Stimulated activated CD8-positive, alpha-beta memory T cell treated with anti-CD3 and anti-CD28 coated beads, Interleukin-7, amount 100 ng/mL, for 24 hours (primary cell): ENCODE measurements at places on chromosomes 7 and 10.
A peak's percentile ranks its signal among the peaks of the same experiment; 100 is the strongest.

- no peak for DNase-seq
Measured at GRCh38 chr10:23864631-23865147, 344.2 kb upstream of the KIAA1217 start.

DNA sequence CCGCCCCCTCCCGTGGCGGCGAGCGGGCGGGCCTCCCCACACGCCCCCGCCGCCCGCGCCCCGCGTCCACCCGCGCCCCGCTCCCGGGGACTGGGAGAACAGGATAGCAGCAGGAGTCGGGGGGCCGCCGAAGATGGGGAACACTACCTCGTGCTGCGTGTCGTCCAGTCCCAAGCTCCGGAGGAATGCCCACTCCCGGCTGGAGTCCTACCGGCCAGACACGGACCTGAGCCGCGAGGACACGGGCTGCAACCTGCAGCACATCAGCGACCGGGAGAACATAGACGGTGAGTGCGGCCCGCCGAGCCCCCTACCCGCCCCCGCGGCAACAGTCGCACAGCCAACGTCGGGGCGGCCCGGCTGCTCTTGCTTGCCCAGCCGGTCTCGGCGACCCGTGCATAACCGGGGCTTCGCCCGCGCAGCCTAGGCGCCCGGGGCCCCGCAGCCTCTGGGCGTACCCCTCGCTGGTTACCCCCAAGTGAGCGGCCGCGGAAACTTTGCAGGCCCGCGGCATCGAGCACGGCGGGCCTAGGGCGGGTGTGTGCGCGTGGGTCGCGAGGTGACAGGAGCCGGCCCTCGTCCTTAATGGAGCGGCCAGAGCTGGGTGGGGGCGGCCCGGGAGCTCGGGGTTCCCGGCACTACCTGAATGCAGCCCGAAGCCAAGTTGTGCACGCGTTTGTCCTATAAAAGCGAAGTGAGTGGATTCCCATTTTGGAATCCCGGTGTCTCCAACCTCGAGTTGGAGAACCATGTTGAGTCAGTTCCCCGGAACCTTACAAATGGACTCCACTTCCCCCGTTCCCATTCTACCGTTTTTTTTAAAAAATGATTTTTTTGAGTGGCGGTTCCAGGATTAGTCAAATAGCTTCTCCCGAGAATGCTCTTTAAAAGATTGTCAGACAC is 863 bp downstream of the CCNY start:
- no peak for DNase-seq

- DNase-seq = no peak
Measured at GRCh38 chr7:16589881-16590280, 55.7 kb downstream of the ANKMY2 start.

- DNase-seq = no peak
Measured at GRCh38 chr10:722281-723060, 33.0 kb upstream of the DIP2C start.

DNA sequence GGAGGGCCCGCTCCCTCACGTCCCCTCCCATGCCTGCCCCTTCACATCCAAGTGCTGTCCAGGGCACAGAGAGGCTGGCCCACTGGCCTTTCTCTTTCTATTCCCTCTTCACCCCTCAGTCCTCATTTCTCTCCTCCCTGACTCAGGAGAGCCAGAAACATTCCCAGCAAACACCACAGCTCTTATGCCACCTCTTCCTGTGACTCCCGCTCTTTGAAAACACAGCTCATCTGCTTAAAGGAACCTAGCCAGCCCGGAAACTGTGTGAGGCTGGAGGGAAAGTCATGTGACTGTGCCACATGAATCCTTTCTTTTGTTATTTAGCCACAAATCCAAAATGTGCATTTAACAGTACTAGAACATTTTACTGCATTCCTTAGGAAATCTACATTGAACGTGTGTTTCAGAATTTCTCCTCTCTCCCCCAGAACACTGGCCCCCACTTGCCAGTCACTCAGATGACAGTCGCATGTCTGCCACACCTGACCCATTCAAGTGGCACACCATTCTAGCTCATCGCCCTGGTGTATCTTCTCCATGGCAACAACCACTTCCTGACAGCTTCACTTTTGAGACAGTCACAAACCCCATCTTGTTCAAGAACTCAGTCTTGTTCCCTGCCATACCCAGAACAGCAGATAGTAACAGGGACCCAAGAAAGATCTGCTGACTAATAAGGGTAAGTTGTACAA is 42.8 kb downstream of the GRB10 start:
- DNase-seq = peak; percentile 5

GRCh38 chr10:130963786-130964522 is 347.6 kb downstream of the TCERG1L start:
- no peak for DNase-seq

DNA sequence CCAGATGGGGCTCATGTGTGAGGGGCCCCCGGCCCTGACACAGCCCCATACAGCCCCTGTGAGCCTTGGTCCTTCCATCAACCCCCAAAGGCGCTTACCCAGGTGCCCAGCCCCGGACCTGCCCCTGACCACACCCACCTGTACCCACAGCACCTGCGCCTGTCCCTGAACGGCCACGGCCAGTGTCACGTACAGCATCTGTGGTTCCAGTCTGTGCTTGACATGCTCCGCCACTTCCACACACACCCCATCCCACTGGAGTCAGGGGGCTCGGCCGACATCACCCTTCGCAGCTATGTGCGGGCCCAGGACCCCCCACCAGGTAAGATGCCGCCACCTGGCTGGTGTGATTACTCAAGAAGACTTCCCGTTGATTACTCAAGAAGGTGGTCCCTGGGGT is 33.5 kb downstream of the SH2B2 start:
- no peak for DNase-seq

DNA sequence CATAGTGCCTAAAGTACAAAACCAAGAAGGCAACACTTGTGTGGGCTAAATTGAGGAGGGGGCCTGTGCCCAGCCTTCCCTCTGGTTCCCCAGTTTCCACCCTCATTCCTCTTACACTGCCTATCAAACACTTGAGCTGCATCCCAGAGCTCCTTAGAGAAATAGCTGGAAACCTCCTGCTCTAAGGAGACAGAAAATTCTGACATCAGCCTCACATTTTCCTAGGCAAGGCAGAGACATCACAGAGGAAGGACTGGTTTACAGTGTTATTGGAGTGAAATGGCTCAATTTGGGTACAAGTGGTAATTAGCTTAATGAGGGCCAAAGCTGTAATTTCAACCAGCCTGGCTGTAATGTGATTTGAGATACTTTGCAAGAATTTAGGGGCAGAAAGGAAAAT is 192.3 kb upstream of the AOAH start:
- DNase-seq = no peak

DNA sequence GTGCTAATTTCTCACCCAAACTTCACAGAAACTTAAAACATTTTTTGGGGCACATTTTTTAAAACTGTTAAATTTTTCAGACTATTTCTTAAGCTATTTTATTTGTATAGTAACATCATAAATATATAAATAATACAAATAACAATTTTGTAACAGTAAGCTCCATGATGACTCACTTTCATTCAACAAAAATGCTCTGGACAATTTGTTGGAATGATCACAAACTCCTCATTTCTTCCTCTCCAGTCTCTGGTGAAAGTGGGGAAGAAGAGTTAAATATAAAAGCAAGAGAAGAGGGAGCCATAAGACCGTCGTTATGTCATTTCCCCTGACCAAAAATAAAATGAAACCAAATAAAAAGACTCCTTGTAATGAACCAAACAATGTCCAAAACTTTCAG is 162.4 kb downstream of the AGMO start:
- no peak for DNase-seq

GRCh38 chr10:5092848-5093790 is 1.1 kb upstream of the AKR1C3 start:
- DNase-seq = no peak

- DNase-seq = peak; percentile 53
Measured at GRCh38 chr7:141012044-141012685, 2.6 kb downstream of the MRPS33 start.

GRCh38 chr10:42781893-42782445 is 626 bp upstream of the BMS1 start:
- no peak for DNase-seq

DNA sequence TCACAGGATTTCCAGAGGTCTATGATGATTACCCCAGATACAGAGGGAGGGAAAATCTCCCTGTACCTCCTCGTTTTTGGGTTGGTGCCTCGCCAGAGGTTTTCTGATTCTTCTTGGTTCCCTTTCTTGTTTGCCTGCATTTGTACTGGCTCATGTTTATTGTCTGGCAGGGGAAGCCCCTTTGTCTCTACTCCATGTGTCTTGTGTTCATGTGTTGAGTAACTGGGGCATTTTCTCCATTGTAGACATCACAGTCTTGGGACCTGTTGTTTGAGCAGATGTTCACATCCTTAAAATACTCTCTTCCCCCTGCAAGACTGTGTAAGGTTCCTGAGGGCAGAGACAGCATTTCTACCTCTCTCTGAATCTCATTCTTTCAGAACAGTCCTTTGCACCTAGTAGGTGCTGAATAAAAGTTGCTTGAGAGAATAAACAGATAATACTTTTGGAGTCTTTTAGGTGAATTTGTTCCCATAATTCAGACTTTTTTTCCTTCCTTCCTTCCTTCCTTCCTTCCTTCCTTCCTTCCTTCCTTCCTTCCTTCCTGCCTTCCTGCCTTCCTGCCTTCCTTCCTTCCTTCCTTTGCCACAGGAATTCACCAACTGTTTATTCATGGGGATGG is 25.1 kb downstream of the CDK14 start:
- DNase-seq = no peak

GRCh38 chr10:122208571-122209430 is 62.3 kb upstream of the BTBD16 start:
- no peak for DNase-seq

DNA sequence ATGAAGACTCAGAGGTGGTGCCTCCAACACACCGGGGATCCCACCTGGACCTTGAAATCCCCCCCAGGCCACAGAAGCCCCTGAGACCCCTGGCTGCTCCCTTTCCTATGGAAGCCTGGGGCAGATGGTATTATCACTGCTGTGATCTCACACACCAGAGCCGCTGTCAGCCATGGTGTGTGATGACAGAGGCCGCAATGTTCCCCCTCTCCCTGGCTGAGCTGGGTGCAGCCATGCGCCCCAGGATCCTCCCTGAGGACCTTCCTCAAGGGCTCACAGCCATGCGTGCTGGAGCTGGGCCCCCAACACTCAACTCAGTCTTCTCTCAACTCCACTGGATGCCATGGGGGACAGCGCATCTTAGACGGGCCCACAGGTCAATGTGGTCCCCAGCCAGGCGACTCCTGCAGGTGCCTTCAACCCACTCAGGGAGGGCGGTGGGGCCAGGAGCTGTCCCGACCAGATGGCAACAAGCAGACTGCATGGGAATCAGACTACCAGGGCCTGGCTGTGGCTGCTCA is 44.9 kb downstream of the VIPR2 start:
- no peak for DNase-seq

- DNase-seq = no peak
Measured at GRCh38 chr7:22677680-22678079, 49.3 kb upstream of the IL6 start.

- DNase-seq = no peak
Measured at GRCh38 chr7:134679006-134679405, 32.4 kb downstream of the BPGM start.

GRCh38 chr7:39095875-39096619 is 118.3 kb downstream of the POU6F2 start:
- DNase-seq = no peak

DNA sequence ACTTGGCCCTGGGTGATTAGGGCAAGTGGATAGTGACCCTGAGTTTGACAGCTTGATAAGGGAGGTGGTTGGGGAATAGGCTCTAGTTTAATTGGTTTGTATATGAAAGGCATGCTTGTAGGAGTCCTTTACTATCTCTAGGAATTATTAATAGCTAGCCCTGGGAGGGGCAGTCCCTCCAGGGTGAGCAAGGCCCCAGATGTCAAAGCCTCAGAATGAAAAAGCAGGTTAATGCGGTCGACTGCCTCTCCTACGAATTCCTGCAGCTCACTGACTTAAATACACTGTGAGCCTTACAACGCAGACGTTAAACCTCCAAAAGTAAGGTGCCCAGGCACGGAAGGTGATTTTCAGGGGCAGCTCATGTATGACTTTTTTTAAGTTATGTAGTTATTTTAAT is 5.2 kb upstream of the BTBD16 start:
- DNase-seq = no peak

DNA sequence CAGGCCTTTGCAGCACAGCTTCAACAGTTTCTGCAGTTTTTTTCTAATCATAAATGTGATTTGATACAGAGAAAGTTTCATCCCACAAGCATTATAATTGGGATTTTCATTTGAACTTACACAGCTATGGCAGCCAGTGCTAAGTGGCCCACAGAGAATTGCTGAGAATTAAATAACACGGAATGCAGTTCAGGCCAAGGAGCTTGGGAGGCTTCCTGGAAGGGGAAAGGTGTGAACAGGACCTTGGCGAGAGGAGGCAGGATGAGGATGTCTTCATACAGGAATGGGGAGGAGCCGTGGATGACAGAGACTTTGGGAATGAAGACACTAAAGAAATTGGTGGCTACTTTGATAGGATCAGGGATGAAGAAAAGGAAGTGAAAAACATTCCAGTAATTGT is 95.3 kb downstream of the ZNF22 start:
- DNase-seq = no peak

GRCh38 chr7:82742163-82742562 is 298.6 kb upstream of the CACNA2D1 start:
- DNase-seq = no peak

DNA sequence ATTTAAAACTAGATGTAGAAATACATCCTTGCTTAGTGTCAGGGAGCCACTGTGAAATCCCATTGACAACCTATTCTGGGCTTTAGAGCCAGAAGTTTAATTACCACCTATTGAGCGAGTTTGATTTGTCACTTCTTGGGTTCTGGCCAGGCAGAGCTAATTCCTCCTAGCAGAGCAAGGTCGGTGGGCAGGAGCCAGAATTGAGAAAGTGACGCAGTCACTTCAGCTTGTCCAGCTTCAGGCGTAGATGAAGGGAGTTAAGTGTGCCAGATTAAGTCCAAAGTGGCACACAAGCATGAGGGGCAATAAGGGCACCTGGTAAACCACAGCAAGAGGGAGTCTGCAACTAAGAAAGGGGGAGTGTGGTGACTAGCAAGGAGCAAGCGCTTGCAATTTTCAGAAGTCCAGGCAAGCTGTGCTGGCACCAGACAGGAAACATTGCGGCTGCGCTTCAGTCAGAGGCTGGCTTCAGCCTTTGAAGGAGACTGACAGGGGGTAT is 119.4 kb downstream of the ST7 start:
- no peak for DNase-seq

DNA sequence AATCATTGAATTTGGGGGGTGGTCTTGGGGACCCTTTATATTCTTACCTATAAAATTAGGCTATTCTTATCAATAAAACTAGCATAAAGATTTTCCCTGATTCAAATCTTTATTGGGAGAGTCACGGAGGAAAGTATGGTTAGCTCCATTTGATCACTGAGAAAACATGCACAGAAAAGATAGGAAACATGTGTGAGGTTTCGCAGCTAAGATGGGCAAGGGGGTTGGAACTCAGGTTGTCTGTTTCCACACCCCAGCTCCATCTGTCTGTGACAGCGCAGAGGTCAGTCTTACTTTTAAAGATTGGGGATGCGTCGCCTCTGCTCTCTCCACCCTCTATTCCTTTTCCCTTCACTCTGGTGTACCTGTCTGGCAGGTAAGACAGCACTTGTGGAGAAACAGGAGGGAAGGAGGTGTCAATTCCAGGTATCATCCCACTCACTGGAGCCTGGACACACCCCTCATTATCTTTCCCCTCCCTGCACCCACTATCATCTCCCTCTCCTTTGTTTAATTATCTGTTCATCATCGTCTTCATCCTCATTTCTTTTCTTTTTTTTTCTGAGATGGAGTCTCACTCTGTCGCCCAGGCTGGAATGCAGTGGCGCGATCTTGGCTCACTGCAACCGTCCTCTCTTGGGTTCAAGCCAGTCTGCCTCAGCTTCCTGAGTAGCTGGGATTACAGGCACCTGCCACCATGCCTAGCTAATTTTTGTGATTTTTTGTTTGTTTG is 2.4 kb upstream of the DENND10 start:
- DNase-seq = no peak

- no peak for DNase-seq
Measured at GRCh38 chr7:90655566-90655965, 59.4 kb downstream of the CDK14 start.
